ENCODE measurements at places on chromosomes 4 and X. TPM values are rescaled to one million over a fixed set of nuclear protein-coding genes. Genes with fewer than 3 reads are reported as not detected.

VCX3B gene
- total RNA-seq: not detected

SPACA5 gene
- total RNA-seq: not detected

H2BW2 gene
- not detected for total RNA-seq

DNA sequence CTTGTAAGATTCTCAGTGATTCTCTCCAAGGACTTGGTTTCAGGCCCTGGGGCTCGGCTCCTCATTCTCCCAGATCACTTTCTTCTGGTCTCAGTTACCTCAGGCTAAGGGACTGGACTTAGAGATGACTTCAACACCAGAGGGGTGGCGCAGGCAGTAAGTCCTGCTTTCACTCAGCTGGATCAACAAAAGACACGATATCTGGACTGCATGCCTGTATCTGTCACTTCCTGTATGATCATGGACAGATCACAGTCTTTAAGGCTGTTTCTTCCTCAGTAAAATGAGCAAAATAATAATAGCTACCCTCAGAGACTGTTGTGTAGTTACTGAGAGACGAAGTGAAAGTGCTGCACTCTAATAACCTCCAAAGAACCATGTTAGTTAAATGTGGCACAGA, 19.5 kb upstream of the CXCR3 start:
- DNase-seq: no peak

DNA sequence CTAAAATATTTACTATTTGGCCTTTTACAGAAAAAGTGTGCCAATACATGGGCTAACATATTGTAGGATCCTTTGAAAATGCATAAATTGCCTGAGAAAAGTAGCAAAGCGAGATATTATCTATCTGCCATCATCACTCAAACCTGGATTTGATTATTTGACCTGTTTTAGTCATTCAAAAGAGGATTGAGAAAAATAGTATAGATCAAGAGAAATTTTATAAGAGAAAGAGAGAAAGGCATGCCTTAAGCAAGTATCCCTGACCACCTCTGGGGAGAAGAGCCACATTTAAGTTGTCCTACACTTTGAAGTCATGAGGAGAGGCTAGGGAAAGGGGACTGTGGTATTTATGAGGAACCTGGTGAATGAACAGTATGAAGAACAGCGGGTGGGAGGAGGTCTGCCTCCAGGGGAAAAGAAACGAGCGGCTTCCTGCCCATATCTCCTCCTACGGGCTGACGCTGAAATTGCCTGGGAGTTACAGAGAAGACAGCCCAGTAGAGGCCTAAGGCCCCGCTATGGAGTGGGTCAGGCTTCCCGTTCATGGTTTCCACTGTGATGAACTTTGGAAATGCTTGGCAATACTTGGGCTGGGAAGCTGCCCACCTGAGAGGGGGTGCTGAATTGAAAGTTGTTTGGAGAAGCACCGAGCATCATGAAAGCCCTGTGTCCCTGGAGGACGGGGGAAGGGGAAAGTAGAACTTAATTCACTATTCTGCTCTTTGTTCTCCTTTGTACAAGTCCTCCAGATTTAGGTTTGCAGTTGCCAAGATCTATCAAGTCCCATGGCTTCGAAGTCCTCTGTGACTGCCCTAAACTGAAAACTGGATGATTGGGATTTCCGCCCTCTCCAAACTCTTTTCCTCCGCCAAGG, 106.9 kb upstream of the ACSL4 start:
- DNase-seq: peak; percentile 77

GRCh38 chrX:122134291-122134690, 1049.8 kb upstream of the GRIA3 start:
- no peak for DNase-seq

DNA sequence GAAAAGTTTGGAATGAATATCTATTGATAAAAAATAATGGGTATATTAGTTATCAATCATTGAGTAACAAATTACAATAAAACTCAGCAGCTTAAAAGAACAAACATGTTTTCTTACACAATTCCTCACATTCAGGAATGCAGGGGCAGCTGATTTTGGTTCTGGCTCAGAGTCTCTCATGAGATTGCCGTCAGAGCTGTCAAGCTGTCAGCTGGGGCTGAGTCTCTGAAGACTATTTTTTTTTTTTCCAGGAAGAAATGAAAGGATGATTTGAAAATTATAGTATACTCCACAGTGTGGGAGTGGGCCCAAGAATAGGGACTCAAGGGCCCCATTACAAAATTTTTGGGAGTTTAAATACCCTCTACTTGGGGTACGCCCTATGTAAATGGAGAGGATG, 219.1 kb downstream of the GC start:
- DNase-seq: peak; percentile 42

- no peak for DNase-seq
Observed at GRCh38 chr4:182518421-182518820, 275.2 kb downstream of the TENM3 start.

- DNase-seq: no peak
Observed at GRCh38 chr4:109148577-109149075, 153.8 kb downstream of the COL25A1 start.

DNA sequence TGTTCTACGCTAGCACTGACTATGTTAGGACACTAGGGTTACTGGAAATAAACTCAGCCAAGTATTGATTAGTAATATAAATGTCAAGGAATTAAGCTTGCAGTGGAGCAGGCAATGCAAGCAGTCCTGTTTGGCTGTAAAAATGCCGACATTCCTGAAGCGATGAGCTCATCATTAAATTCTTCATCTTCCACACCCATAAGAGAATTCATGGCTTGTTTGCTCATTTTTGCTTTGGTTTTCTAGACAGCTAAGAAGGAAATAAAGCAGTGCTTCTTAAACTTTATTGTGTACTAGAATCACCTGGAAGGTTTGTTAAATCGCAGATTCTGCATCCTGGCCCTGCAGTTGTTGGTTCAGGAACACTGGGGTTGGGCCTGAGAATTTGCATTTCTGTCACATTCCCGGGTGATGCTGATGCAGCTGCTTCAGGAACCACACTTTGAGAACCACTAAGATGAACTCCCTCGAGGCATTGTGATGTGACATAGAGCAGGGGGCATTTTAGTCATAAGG, 17.8 kb downstream of the ANXA3 start:
- DNase-seq: peak; percentile 65

Measured in endodermal cell (in vitro differentiated cells).